ENCODE measurements at places on chromosomes 1 and 21.

DNA sequence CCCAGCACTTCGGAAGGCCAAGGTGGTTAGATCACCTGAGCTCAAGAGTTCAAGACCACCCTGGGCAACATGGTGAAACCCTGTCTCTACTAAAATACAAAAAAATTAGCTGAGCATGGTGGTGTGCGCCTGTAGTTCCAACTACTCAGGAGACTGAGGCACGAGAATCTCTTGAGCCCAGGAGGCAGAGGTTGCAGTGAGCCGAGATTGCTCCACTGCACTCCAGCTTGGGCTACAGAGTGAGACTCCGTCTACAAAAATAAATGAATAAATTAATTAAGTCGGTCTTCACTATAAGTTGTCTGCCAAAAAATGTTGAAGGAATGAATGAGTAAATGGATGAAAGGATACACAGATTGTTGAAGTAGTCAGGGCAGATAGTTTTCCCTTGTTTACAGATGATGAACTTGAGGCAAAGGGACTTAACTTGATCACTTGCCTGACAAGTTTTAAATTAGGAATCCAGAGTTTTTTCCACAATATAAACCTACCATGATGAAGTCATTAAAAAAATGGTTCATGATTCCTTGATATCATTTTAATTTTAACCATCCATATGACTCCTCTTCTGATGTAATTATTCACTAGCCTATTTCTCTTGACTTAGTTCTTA is 130.8 kb downstream of the TLR5 start:
- H3K36me3 ChIP-seq: no peaks in the 10 kb centered on the region
- H3K27ac ChIP-seq: no peak overlapping the region
- DNase-seq: no peak
- no peaks in the 10 kb centered on the region for H3K4me1 ChIP-seq

DNA sequence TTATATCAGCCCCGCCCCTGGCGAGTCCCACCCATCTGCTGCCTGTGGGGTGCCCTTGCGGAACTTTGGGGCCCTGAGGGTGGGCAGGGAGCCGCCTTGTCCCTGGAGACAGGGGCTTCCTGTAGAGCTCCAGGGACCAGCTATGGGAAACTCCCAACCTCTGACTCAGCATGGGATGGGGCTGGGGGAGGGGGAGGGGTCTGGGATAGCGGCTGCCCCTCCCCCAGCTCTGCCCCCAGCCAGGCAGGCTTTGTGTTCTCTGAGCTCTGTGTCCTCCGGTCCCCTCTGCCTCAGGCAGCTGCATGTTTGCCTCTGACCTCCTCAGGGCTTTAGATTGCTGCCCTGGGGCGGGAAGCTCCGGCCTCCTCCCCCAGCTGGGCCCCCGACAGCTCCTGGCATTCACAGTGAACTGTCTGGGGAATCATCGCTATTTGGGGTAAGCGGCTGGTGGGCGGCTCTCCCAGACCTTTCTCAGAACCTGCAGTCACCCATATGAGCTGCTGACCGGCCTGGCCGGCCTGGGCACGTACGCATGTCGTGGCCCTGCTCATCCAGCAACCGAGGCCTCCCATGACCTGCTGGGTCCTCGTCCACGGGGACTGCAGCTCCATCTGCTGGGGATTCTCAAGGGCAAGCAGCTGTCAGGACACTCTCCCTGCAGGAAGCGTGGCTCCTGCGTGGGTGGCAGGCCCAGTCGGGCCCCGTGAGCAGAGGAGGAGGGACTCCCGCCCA is 17.1 kb downstream of the ARHGEF16 start:
- no peak for DNase-seq
- no peaks in the 10 kb centered on the region for H3K4me1 ChIP-seq
- no peaks in the 10 kb centered on the region for H3K36me3 ChIP-seq
- H3K27ac ChIP-seq: no peak overlapping the region
- H3K4me3 ChIP-seq: no peak overlapping the region
- no peaks in the 10 kb centered on the region for H3K27me3 ChIP-seq

DNA sequence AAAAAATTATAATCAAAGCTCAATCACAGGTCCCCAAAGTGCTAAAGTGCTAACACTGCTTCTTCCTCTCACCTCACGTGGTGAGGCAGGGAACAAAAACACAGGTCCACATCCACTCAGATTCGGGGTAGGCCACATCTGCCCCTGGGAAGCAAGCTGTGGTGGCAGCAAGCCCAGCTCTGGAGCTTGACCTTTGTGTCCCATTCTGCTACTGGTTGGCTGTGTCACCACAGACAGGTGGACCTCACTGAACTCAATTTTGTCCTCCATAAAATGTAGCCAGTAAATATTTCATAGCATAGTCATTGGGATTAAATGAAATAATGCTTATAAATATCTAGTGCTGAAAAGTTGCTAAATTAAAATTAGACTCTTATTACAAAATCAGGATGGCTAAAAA is 8.5 kb downstream of the AZIN2 start:
- no peaks in the 10 kb centered on the region for H3K27me3 ChIP-seq
- peaks cover 21% of the 10 kb centered on the region for H3K4me1 ChIP-seq
- H3K36me3 ChIP-seq: no peaks in the 10 kb centered on the region
- DNase-seq: no peak
- H3K27ac ChIP-seq: no peak overlapping the region
- no peak overlapping the region for H3K4me3 ChIP-seq

GRCh38 chr1:241706257-241706656 is 54.2 kb downstream of the WDR64 start:
- peaks cover 15% of the 10 kb centered on the region for H3K4me1 ChIP-seq
- no peaks in the 10 kb centered on the region for H3K36me3 ChIP-seq
- H3K4me3 ChIP-seq: no peak overlapping the region
- no peaks in the 10 kb centered on the region for H3K27me3 ChIP-seq
- H3K27ac ChIP-seq: no peak overlapping the region
- no peak for DNase-seq

DNA sequence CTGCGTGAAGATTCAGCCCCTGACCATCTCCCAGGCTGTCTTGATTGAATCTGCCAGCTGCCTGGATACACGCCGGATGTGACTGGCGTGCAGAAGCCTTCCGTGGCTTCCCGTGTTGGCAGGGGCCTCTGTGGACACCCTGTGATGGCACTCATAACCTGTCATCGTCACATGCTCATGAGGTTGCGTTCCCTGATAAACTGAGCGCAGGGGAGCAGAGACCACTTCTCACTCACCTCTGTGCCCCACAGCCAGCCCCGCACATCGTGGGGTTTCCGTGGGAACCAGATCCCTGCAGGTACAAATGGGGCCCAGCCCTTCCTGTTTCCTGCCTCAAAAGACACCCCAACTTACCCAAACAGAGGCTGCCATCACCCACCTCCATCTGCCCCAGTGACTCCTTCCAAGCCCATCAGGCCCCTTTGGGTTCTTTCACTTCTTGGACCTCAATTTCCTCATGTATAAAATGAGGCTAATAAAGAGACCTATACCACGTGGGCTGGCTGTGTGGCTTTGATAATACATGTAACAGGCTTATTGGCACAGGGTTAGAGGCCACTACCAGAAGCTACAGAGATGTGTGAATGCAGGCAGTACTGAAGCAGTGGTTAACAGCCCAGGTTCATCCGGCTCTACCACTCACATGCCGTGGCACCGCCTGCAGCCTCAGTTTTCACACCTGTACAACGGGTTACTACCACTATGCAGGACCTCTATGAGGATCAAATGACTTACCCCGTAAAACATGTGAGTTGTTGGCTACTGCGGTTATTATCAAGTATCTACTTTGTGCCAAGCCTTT is 23.6 kb downstream of the HTR6 start:
- peaks cover 48% of the 10 kb centered on the region for H3K4me1 ChIP-seq
- DNase-seq: peak; percentile 81

DNA sequence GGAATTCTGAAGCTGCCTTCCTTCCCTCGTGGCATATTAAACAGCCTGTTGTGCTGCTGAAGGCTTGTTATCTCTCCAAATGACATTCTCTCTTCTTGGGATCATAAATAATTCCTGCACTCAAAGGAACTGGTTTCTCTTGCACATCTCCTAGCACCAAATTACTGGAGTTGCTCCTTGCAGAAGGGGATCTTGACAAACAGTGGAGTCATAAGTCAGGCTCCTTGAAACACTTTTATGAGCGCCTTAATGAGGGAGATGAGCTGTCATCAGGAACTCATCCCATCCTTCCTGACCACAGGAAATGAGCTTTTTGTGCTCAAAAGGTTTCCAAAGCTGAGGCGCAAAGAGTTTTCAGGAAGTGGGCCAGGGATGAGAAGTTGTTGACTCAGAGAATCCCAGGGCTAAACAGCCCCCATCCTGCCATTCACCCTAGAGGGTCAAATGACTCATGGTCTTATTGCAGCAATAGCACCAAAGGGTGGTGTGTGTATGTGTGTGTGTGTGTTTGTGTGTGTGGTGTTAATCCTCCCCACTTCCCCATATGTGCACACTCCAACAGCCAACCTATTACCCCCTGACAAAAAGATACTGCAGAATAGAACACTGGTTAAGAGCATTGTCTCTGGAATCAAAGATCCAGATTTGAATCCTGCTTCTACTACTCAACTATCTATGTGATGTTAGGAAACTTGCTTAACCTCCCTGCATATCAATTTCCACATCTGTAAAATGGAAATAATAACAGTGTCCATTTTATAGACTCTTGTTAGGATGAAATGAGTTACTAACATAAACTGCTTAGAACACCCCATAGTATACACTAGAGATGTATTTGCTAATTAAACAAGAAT is 2.8 kb upstream of the PHC2 start:
- H3K27ac ChIP-seq: no peak overlapping the region
- H3K4me3 ChIP-seq: no peak overlapping the region
- no peaks in the 10 kb centered on the region for H3K27me3 ChIP-seq
- no peaks in the 10 kb centered on the region for H3K36me3 ChIP-seq

- DNase-seq: no peak
- H3K27me3 ChIP-seq: no peaks in the 10 kb centered on the region
- no peaks in the 10 kb centered on the region for H3K36me3 ChIP-seq
- no peak overlapping the region for H3K27ac ChIP-seq
These were observed 91.0 kb downstream of the KCNT2 start for GRCh38 chr1:196517193-196517592.

- H3K4me3 ChIP-seq: no peak overlapping the region
- H3K4me1 ChIP-seq: no peaks in the 10 kb centered on the region
- DNase-seq: no peak
- no peak overlapping the region for H3K27ac ChIP-seq
These were observed 241.8 kb downstream of the NPHP4 start for GRCh38 chr1:5750186-5751162.

GRCh38 chr1:65625528-65625927 is 167.2 kb upstream of the PDE4B start:
- H3K27me3 ChIP-seq: no peaks in the 10 kb centered on the region
- H3K36me3 ChIP-seq: no peaks in the 10 kb centered on the region
- H3K4me1 ChIP-seq: no peaks in the 10 kb centered on the region
- no peak overlapping the region for H3K4me3 ChIP-seq

DNA sequence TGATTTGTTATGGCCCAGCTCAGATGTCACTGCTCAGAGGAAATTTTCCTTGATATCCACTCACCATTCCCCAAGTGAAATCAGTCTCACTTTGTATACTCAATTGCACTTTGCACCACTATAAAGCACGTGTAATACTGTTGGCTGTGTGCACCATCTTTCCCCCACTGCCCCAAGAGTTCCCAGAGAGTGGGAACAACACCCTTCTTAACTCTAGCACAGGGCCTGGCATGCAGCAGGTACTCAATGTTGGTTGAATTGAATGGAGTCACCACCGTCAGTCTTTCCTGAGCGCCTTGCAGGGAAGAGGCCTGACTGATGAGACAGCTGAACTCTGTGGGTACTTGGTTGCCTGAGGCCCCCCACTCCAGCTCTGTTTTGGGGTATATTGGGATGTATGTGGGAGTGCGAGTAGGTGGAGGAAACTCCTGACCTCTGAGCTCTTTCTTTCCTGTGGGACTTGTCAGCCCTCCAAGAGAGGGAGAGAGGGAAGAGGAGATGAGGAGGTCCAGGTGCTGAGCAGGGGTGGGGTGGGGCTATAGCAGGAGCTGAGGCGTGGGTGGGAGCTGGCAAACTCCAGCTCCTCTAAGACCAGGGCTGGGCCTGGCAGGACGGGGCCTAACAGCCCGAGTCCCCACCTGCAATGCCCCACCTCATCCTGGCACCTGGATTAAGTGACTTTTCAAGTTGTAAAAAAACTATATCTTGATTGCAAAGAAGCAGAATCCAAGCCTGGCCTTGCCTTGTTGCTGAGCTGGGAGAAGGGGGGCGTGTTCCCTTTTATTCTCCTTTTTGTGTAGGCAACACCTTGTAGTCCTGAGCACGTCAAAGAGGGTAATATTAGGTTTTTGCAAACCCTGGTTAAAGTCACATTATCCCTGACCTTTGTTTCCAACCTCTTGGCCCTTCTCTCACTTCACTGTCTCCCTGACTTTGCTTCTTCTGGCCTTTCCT is 19.4 kb upstream of the WASF2 start:
- H3K27me3 ChIP-seq: no peaks in the 10 kb centered on the region
- no peak for DNase-seq
- no peaks in the 10 kb centered on the region for H3K4me1 ChIP-seq
- H3K4me3 ChIP-seq: no peak overlapping the region

- no peaks in the 10 kb centered on the region for H3K27me3 ChIP-seq
- H3K4me1 ChIP-seq: no peaks in the 10 kb centered on the region
- DNase-seq: no peak
- no peaks in the 10 kb centered on the region for H3K36me3 ChIP-seq
These were observed 1352.7 kb upstream of the ADGRL2 start for GRCh38 chr1:80448081-80448480.

GRCh38 chr1:66833112-66833511 is 32.0 kb upstream of the INSL5 start:
- DNase-seq: no peak
- no peak overlapping the region for H3K27ac ChIP-seq
- H3K36me3 ChIP-seq: no peaks in the 10 kb centered on the region

GRCh38 chr1:8913457-8913856 is 32.2 kb upstream of the CA6 start:
- H3K4me3 ChIP-seq: no peak overlapping the region
- DNase-seq: no peak

- no peak for DNase-seq
- H3K36me3 ChIP-seq: peaks cover 3% of the 10 kb centered on the region
- H3K27ac ChIP-seq: no peak overlapping the region
These were observed 89.0 kb downstream of the RERE start for GRCh38 chr1:8728464-8728863.

GRCh38 chr1:42319871-42320484 is 15.1 kb downstream of the FOXJ3 start:
- H3K4me1 ChIP-seq: peaks cover 92% of the 10 kb centered on the region
- H3K27ac ChIP-seq: peak overlapping the region; percentile 51
- no peaks in the 10 kb centered on the region for H3K36me3 ChIP-seq

- H3K4me1 ChIP-seq: no peaks in the 10 kb centered on the region
- H3K36me3 ChIP-seq: no peaks in the 10 kb centered on the region
- H3K27me3 ChIP-seq: no peaks in the 10 kb centered on the region
These were observed 131.6 kb downstream of the BEND5 start for GRCh38 chr1:48644905-48645605.

DNA sequence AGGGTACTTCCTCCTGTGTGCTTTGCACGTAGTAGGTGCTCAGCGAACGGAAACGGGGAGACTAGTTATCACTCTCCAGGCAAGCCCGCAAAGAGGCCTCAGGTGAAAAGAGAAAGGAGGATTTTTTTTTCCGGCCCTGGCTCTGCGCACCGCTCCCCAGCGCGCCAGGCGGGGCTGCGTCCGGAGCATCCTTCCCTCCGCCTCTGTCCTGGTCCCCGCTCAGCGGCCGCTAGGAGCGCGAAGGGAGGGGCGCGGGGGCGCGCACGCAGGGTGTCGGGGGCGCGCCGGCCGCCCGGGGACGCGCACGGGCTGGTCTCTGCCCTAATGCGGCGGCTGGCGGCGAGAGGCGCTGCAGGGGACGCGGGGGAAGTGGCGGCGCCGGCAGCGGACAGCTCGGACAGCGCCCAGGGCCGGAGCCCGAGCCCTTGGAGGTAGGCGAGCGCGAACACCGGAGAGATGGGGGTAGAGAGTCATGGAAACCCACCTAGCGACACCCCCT is 42.3 kb upstream of the NFASC start:
- H3K36me3 ChIP-seq: no peaks in the 10 kb centered on the region
- peaks cover 5% of the 10 kb centered on the region for H3K4me1 ChIP-seq
- H3K27ac ChIP-seq: no peak overlapping the region
- peaks cover 13% of the 10 kb centered on the region for H3K27me3 ChIP-seq
